GOT3 (cell line): ENCODE measurements at places on chromosomes 6 and 20.

DNA sequence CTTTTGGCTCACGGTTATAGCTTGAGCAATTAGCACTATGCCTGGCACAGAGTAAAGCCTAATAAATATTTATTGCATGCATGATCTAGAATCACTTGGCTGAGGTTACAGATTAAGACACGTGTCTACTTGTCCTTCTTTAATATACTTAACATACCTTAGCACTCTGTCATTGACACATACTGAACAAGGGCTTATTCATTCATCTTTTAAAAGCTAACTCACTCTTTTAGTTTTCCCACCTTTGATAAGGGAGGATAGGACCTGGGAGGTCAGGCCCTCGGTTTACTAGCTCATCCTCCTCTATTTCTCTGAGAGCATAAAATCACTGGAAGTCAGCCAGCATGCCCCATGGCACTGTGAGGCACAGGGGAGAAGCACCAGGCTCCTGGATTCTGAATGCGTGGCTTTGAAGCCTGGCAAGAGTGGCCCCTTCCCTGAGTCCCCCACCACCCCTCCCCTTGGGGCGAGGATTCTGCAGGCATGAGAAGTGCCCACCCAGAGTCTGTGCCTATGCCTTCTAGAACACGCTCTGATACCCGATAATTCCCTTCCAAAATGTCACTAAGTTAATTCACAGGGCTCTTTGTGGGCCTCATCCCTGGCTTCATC lies 11.2 kb downstream of the ZCCHC3 start:
- DNase-seq = no peak

DNA sequence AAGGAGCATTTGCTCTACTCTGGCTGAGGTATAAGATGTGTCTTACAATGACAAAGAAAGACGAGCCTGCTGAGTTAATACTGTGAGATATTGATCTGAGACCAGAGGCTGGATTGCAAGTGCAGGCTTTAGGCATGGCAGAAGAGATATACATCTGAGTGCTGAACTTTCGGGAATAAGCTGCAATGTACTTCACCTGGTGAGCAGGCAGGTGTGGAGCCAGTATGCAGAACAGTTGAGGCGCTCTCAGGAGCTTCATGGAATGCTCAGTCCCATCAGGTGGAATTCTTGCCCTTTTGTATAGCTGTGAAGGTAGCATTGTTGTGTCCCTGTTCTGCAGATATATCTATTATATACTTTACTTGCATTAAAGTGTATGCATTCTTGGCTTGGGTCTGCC lies 179.3 kb upstream of the RIMS1 start:
- no peak for DNase-seq

GRCh38 chr6:46051962-46052361 lies 36.3 kb upstream of the CLIC5 start:
- DNase-seq = no peak

- no peak for DNase-seq
Measured at GRCh38 chr20:42259389-42259788, 641.2 kb upstream of the CHD6 start.
